ENCODE measurements at places on chromosomes 5 and 9.

DNA sequence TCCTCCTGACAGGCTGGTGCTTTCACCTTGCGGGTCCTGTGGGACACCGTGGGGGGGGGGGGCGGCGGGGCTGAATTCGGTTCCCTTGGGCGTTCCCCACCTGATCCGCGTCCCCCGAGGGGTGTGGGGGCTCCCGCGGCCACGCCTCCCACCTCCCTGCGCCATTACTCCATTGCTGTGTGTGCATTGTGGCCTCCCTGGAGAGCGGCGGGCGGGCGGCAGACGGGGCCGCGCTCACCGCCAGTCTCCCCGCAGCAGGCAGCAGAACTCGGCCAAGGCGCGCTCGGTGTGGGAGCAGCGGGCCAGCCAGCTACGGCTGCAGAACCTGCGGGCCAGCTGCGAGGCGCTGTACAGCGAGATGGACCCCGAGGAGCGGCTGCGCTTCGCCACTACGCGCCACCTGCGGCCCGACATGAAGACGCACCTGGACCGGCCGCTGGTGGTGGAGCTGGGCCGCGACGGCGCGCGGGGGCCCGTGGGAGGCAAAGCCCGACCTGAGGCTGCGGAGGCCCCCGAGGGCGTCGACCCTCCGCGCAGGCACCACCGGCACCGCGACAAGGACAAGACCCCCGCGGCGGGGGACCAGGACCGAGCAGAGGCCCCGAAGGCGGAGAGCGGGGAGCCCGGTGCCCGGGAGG is 145.3 kb downstream of the CACNA1B start:
- no peak for DNase-seq

- peak; percentile 92 for DNase-seq
These were observed 13.9 kb downstream of the ZCCHC9 start for GRCh38 chr5:81315336-81315735.

GRCh38 chr5:566636-567309 is 42.5 kb upstream of the SLC9A3 start:
- DNase-seq: no peak

GRCh38 chr5:157359356-157360055 is 93.6 kb downstream of the CYFIP2 start:
- no peak for DNase-seq

DNA sequence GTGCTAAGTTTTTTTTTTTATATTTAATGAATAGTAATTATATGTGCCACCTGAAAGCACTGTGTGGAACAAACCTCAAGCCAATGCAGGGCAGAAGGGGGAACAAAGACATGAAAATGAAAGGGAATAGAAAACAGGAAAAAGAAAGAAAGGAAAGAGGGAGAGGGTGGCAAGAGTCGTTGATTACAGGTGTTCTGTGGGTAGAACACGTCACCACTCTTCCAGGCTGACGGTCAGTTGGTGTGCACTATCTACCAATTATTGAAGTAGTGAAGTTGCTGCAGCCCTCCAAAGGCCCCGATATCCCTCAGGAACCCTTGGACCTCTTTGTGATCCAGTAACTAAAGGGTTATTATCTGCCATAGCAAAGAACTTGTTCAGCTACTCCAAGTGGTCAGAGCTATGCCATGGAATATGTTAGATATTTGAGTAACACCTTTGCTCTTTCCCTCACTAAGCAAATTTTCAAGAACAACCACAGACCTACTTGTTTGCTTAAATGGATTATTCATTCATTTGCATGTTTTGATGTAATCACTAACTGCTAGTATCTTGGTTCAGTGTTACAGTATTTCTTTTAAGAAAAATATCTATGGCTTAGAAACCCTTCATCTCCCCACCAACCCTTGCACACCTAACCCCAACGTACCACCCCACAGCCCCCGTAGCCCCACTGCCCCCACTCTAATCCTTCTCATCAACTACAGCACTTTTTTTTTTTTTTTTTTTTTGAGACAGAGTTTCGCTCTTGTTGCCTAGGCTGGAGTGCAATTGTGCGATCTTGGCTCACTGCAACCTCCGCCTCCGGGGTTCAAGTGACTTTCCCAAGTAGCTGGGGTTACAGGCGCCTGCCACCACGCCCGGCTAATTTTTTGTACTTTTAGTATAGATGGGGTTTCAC is 31.3 kb downstream of the FYB1 start:
- DNase-seq: no peak

GRCh38 chr5:2282893-2283292 is 400.2 kb upstream of the IRX4 start:
- DNase-seq: no peak

DNA sequence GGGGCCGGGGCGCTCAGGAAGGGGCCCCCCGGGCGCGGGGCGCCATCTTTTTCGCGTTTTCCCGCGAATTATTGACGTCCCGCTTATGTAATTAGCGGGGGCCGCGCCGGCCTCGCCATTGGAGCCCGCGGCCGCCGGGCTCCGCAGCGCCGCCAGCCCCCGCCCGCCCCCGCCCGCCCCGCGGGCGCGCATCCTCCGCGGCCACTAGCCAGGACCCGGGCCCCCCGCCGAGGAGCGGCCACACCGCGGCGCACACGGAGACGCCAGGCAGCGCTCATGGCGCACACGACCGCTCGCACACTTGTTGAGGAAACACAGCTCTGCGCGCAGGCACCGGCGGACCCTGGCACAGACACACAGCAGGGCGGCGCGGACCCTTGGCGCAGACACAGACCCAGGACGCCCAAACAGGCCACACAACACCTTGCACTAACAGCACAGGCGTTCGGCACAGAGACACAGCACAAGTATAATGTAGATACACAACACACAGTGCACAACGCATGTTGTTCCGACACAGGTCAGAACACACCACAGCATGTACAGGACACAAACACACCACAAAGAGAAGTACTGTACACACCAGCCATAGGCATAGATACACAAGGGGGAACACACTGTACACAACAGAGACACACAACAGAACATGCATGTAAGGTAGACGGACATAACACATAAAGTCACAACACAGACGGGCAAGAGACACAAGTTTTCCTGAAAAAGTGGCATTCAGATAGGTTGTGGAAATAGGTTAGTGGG is 467 bp upstream of the PHF19 start:
- peak; percentile 57 for DNase-seq

DNA sequence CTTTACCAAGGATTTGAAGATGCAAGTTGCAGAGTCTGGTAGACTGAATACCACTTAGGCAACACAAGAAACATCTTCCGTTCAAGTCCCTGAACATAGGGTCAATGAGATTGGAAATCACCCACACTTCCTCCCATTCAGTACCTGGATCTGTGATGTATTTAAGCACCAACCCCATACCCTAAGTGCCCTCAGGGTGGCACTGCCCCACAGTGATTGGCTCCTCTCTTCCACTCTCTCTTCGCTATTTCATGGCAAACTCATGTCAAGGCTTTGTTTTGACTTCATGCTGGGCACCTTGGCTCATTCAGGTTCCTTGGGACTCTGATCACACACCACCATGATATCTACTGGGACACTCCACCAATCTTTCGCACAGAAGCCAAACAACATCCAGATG is 53.7 kb downstream of the GGTA1 start:
- DNase-seq: no peak
